ENCODE measurements at places on chromosomes 2 and 18.

DNA sequence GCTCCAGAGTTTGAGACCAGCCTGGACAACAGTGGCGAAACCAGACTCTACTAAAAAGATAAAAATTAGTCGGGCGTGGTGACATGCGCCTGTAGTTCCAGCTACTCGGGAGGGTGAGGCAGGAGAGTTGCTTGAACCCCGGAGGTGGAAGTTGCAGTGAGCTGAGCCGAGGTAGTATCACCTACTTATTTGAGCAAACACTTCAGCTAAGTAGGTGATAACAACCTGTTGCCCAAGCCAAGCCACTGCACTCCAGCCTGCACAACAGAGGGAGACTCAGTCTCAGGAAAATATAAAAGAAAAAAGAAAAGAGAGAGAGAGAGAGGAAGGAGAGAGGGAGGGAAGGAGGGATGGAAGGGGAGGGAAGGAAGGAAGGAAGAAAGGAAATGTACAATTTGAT is 21.3 kb downstream of the FER1L5 start:
- no peak for DNase-seq

- DNase-seq: no peak
Observed at GRCh38 chr2:207228402-207228801, 62.7 kb upstream of the KLF7 start.

GRCh38 chr18:78071166-78071710 is 821.6 kb downstream of the GALR1 start:
- no peak for DNase-seq

DNA sequence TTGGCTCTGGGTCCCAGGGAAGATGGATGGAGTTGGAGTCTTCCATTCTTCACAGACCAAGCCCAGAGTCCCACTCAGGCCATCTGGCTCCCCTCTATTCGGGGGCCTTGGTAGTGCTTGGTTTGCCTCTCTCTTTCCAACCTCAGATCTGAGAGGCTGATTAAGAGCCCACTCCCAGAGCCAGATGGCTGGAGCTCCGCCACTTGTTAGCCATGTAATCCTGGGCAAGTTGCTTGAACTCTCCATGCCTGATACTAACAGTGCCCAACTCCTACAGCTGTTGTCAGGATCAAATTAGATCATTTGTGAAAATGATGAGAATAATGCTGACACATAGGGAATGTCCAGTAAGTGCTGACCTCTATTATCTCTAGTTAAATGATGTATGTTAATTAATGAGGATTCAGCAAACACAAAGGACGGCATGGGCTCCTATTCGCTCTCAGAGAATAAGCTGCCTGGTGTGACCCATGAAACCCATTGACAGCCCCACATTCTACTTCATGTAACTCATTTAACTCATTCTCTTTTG is 46.6 kb upstream of the SLC14A1 start:
- DNase-seq: no peak

GRCh38 chr2:49351560-49351959 is 197.2 kb upstream of the FSHR start:
- no peak for DNase-seq

GRCh38 chr2:20357638-20358389 is 7.2 kb upstream of the PUM2 start:
- no peak for DNase-seq

- no peak for DNase-seq
Observed at GRCh38 chr2:46117379-46117778, 179.8 kb upstream of the EPAS1 start.

- DNase-seq: no peak
Observed at GRCh38 chr2:138779406-138779780, 797 bp downstream of the NXPH2 start.

- DNase-seq: no peak
Observed at GRCh38 chr2:190023860-190024259, 38.7 kb downstream of the MSTN start.

GRCh38 chr2:216425008-216425787 is 12.9 kb downstream of the SMARCAL1 start:
- DNase-seq: no peak

- DNase-seq: no peak
Observed at GRCh38 chr2:196601430-196602306, 37.8 kb upstream of the CCDC150 start.

GRCh38 chr2:20264629-20265028 is 39.7 kb upstream of the SDC1 start:
- DNase-seq: no peak

- no peak for DNase-seq
Observed at GRCh38 chr18:22452226-22452668, 34.5 kb upstream of the CTAGE1 start.

DNA sequence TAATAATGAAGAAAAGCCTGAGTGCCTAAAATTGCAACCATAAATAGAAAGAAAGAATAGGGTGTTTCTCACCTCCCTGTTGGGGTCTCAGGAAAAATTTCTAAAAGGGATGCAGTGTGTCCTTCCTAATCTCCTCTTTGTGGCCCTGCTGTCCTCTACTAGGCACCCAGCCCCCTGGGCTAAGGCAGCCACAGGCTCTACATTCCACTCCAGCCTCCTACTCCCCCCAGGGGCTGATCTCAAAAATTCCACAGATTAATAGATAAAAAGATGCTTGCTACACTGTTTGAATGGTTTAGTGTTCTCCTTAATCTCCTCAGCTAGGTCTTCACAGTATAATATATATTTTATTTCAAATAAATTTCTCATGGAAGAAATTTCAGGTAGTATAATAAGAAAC is 17.6 kb downstream of the SATB2 start:
- DNase-seq: no peak

GRCh38 chr2:171319164-171319810 is 114.5 kb downstream of the METTL8 start:
- DNase-seq: peak; percentile 60

GRCh38 chr2:104733226-104733943 is 120.5 kb upstream of the POU3F3 start:
- no peak for DNase-seq

DNA sequence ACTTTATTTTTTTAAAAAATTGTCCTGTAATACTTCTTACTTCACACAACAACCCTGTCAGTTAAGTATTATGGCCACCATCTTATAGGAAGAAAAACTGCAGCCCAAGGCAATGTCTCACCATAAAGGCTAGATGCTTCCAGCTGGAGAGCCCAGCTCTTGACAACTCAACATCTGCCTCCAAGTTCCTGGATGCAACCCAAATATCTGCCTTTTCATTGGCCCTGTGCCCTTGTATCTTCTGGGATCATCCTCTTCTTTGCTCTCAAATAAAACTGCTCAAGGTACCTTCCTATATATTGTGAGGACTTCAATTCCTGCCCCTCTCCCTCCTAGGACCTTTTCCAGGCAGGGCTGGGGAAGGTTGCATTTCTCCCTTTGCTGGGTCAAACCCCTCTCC is 69.5 kb downstream of the BIN1 start:
- DNase-seq: no peak

- DNase-seq: no peak
Observed at GRCh38 chr18:46910856-46911255, 6.5 kb downstream of the PIAS2 start.

DNA sequence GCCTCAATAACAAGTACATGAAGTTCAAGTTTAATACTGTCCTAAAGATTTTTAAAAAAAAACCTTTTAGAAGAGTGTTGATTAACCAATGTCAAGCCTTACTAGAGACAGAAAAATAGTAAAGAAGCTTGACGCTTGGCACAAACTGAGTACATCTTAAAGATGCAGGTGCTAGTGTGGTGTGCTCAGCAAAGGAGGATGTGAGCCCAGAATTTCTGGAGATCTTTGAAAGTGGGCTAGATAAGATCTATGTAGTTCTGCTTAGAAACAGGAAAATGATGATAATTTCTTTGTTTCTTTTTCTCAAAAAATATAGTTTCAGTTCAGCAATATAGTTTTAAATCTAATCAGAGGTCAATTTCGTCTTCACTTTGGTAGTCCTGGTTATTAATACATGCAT is 118.3 kb upstream of the KLHL14 start:
- DNase-seq: no peak

DNA sequence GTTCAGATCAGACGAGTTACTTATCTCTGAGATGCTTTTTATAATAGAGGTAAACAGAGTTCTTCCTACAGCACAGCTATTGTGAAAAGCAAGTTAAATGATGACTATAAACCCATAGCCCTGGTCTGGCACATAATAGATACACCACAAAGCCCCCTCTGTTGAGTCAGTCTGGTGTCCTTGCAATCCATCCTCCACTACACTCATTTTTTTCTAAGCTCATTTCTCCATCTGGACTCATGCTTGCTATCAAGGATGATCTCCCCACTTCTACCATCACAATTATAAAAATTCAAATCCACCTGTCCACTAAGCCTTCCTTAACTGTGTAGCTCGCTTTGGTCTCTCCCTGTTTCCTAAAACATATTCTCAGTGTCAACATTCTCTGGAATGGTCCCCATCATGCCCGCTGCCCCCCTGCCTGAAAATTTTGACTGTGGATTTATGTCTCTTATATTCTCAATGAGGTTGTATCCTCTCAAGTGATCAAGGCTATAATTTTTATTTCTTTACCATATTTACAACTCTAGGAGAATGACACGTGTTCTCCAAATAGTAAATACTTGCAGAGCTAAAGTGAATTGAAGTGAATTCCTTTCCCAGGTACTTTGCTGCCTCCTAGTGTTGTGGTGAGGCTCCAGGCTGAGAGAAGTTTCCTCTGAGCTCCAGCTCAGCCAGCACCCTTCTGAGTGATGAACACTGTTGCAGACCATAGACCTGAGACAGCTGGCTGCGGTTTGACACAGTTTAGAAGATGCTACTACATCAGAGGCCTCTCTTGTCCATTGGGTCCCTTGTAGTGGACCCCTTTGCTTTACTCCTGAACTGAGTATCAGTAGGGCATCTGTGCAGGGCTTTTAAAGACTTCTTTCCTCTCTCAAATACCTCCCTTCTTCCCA is 108.7 kb downstream of the DPP10 start:
- DNase-seq: no peak

DNA sequence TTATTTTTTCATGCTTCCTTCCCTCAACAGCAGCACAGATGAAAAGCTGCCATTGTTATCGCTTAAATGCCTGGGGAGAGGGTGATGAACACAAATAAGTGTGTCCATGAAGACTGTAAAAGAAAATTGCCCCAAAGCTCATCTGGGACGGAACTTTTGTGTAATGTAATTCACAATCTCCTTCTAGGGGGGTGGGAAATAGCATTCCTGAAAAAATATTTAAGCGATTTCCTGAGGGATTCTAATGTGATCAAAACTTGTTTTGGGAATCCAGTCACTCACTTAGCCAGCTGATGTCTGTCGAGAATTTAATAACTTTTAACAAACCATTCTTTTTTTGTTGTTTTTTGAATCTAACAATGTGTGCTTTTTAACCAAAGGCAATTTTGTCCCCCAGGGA is 427.9 kb downstream of the PLCL1 start:
- DNase-seq: no peak

DNA sequence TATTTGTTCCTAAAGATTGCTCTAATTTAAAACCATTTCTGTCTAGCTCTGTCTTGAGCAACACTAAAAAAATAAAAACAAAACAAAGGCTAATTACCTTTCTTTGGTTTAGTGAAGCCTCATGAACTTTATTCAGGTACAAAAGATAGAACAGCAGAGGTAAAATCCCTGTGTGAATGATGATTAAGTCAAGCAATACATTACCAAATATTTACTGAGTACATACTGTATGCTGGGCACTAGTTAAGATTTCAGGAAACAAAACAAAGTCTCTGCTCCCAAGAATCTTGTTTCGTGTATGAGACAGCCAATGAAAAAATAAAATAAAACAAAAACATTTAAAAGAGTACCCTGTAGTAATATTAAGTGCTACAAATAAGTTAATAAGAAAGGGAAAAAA is 257.5 kb downstream of the RND3 start:
- DNase-seq: no peak

DNA sequence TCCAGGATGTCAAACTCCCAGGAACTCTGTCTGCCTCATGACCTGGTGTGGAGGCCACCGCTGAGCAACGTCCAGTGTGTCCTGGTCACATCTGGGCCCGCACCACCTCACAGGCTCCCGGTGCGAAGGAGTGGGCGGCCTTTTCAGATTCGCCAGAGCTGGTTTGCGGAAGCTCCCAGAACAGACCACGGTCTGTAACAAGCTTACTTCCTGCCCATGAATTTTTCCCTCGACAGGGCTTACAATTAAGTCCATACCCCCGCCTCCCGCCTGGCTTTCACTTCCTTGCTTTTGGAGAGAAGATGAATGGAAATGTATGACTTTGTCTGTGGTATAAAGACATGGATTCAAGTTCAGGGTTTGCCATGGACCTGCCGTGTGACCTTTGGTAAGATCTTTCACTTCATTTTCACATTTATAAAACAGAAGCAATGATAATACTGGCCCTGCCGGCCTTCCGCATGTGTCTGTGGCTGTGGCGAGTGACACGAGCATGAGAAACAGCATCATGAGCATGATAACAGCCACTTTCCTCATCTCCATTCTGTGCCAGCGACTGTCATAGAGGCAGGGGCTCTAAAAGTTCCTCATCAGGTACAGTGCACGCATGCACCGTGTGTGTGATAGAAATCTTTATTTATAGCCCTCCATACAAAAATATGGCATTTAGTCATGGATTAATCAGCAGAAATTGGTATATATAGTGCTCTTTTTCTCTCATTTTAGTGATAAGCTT is 31.0 kb upstream of the KCNF1 start:
- DNase-seq: no peak

- no peak for DNase-seq
Observed at GRCh38 chr2:74262681-74263080, 64.3 kb downstream of the MTHFD2 start.

- no peak for DNase-seq
Observed at GRCh38 chr2:212908682-212909435, 242.6 kb downstream of the IKZF2 start.

DNA sequence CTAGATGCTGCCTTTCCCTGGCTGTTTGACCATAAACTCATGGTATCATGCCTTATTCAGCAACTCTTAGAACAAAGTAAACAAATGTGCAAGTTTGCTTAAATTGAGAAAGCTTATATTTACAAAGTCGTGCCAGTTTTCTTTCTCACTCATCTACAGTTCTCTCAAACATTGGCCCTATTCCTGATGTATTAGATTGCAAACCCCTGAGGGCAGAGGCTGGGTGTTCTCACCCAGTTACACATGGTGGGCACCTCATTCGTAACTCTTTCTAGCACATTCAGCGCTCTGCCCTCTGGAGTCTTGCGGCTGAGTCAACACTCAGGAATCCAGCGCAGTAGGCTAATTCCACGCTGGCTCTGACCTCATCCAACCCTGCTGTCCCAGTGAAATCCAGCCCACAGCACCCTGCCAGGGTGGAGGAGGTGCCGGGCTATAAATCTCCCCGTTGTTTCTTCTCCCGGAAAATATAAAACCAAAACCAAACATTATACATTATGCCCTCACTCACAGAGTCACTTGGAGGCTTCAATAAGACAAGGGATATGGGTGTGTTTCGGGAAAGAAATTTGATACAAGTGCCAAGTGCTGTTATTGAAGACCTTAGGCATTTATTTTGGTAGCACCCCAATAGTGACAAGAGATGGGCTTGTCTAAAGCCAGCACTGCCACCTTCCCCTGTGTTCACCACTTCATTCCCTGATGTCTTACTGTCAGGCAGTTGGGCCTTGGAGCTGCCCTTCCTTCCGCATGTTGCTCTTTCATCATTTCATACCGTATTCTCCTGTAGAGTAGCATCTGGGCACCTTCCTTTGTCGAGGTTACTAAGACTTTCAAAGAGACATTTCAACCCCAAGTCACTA is 287.4 kb downstream of the PRKCE start:
- DNase-seq: no peak

GRCh38 chr2:9069543-9069942 is 66.1 kb upstream of the MBOAT2 start:
- DNase-seq: no peak

- peak; percentile 46 for DNase-seq
Observed at GRCh38 chr2:189142893-189143759, 36.4 kb downstream of the COL5A2 start.

GRCh38 chr2:11831415-11831814 is 85.0 kb downstream of the LPIN1 start:
- DNase-seq: no peak

- DNase-seq: no peak
Observed at GRCh38 chr2:121707344-121707919, 29.2 kb downstream of the NIFK start.
